NCI-H748 treated with DMSO at 0.1 percent for 48 hours (cell line): ENCODE measurements at places on chromosomes 2 and 18.
A peak's percentile ranks its signal among the peaks of the same experiment; 100 is the strongest.

DNA sequence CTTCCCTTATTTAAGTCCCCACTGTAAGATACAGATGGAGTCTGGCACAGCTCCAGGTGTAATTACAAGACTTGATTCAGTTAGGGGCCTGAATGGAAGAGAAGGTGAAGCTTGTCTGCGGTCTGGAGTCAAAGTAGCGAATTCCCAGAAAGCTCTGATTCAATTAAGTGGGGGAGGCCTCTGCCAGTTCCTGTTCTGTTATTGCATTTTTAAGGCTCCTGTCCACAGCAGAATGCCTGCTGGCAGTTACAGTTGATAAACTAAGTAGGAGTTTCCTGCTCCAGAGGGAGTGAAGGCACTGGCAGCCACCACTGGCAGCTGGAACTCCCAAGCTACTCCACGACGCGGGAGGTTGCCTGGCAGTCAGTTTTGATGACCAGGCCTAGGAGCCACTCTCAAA lies 181.1 kb downstream of the SOCS6 start:
- DNase-seq: peak; percentile 13

DNA sequence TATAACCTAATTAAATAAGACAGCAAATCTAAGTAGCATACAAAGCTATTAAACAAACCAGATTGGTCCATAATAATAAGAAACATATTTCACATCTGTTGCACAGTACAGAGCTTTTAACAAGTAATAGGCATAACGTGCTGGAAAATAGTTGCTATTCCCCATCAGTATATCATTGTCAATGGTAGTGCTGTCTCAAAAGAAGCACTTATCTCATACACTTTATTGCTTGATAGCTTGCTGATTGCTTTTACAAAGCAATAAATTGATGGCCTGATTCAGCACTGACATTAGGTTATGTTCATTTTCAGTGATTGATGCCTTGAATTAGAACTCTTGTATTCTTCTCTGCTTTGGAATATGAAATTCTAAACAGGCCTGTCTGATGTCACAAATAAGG lies 641.7 kb downstream of the CBLN2 start:
- DNase-seq: no peak

- DNase-seq: no peak
Observed at GRCh38 chr2:172951554-172951953, 124.1 kb upstream of the MAP3K20 start.

GRCh38 chr2:205929246-205929942 lies 156.6 kb downstream of the INO80D start:
- DNase-seq: peak; percentile 6

DNA sequence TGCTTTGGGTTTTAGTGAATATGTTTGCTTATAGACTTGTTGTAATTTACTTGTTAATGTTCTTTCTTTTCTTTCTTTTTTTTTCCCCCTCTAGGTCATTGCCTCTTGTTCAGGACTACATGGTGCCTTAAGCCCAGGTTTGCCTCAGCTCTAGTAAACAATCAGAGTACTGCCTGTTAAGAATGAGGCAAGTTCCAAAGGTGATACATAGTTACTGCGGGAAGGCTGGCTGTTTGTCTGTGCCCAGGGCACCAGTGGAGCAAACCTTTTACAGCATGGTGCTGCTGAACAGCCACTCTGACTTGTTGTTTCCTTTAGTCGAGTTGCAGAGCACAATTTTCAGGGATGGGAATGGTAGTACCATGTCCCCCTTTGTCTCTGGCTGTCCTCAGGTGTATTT lies 517.2 kb downstream of the NYAP2 start:
- DNase-seq: no peak

- no peak for DNase-seq
Observed at GRCh38 chr2:119537792-119538191, 6.5 kb upstream of the CFAP221 start.

DNA sequence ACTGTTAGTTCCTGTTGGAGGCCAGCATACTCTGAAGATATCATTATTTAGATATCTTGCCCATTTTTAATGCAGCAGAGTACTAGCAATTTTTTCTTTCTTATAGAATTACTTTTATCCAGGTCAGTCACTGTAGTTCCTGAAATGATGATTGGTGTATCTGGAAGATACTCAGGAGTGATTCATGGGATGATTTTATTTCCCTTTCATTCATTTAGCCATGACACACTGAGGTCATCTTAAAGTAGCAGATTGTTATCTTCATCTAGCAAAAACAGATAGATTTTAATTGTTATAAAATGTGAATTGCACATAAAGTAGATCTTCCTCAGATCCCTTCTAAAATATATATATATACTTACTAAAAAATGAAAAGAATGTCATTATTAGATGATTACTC lies 109.1 kb downstream of the PIK3C3 start:
- no peak for DNase-seq

DNA sequence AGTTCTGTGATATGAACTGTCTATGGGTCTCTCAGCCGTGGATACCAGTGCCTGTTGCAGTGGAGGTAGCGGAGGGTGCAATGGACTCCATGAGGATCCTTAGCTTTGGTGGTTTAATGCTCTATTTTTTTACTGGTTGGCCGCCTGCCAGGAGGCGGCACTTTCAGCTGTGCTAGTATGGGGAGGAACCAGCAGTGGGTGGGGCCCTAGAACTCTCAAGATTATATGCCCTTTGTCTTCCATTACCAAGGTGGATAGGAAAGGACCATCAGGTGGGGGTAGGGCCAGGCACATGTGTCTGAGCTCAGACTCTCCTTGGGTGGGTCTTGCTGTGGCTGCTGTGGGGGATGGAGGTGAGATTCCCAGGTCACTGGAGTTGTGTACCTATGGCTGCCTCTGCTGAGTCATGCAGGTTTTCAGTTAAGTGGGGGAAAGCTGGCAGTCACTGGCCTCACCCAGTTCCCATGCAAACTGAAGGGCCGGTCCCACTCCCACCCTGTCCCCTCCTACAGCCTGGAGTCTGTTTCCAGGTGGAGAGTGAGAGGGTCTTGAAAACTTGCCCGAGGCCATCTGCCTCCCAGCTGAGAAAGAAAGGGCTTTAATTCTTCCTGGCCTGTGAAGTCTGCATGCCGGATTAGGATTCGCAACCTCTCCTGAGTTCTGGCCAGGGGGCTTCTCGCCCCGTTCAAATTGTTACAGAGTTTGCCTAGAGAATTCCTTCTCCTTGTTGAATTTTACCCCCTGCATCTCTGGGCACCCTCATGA lies 14.5 kb downstream of the KCNS3 start:
- DNase-seq: peak; percentile 40

DNA sequence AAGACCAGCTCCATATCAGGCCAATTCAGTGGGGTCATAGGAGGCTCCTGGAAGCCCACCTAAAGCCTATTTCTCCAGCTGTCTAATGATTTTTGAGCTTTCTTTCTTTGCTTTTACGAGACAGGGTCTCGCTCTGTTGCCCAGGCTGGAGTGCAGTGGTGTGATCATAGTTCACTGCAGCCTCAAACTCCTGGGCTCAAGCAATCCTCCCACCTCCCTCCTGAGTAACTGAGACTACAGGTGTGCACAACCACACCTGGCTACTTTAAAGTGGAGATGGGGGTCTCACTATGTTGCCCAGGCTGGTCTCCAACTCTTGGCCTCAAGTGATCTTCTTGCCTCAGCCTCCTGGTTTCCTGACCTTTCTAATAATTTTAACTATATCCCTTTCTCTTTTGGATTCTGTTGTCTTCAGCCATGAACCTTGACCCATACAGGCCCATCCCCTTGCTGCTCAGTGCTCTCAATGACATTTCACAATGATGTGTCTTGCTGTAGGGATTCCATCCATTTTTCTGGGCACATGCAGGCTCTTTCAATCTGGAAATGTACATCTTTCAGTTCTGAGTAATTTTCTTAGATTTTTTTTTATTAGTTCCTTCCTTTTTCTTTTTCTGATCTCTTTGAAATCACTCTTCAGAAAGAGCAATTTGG lies 29.7 kb downstream of the GNLY start:
- DNase-seq: no peak

- no peak for DNase-seq
Observed at GRCh38 chr2:149315461-149315860, 14.9 kb upstream of the LYPD6 start.

- no peak for DNase-seq
Observed at GRCh38 chr18:23487738-23488570, 15.4 kb upstream of the RMC1 start.

- DNase-seq: no peak
Observed at GRCh38 chr2:143117225-143117624, 12.0 kb upstream of the ARHGAP15 start.

DNA sequence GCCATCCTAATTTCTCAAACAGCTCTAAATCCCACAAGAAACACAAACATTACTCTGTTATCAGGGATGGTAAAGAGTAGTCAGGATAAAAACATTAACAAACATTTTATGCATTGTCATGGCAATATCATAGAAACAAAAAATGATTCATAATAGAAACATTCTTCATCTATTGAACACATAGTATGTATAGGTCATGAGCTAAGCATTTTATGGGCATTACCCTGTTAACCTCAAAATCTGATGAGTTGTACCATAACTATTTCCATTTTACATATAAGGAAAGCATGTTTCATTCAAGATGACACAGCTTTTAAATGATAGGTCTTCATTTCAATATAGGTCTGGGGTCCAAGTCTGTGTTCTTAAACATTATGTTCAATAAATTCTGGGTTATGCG lies 344.9 kb downstream of the RND3 start:
- no peak for DNase-seq

DNA sequence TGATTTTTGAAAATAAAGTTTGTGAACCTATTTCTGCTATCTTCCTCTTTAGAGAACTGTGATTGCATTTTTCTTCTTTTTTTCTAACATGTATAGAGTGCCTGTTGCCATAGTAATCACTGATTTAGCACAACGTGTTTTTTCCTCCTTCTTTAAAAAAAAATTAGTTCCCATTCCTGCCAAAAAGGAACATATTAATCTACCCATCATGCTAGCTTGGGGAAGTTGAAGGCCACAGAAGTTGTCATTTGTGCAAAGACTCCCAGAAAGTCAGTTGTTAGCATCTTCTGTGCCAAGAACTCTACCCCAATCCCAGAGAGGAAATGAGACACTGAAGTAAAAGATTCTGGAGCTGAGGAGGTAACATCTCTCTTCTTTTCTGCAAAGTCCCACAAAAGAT lies 57.3 kb downstream of the SLC8A1 start:
- DNase-seq: no peak

DNA sequence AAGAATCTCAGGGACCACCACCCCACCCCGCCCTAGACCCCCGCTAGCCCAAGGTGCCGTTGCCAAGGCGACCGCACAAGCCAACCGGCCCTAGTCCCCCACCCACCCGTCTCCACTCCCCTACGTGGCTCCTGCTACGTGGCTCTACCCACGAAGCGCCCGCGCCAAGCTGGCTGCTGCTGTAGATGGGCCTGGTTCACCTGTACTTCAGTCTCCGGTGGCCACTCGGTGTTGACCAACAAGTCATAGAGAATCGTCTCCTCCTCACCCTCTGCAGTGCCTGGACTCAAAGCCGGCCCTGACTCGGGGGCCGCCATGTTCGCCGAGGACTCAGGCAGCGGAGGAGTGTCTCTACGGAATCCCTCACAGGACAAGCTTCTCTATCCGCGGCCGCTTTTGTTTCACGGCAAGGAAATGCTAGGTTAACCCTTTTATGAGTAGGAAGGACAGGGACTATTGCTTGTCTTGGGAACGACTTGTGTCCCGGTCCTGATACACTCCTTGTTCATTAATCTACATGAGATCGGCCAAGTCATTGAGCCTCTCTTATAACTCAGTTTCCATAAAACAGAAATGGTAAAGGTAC lies at the start of gene NBAS:
TSS of gene NBAS (minus strand) at position 347 of the 586 bp plus-strand sequence. CDS start at position 317, 30 bp downstream.
- DNase-seq: peak; percentile 69

DNA sequence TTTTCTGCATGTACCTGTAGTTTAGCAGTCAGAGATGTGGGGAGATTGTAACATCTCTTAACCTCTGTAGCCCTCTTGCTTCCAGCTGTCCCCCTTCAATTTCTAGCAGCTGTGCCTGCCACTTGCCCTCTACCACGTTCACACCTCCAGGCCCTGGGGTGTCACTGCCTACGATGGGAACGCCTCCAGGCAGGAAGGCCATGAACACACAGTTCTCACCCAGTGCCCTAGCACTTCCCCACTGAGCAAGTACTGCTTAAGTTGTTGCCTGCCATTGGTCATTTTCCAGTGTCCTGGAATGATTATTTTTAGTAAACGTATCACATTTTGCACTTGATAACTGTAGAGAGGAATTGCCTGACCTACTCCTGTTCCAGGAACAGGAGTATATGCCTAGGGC lies 77.1 kb upstream of the B3GNT7 start:
- DNase-seq: no peak
